ENCODE measurements at places on chromosomes 7 and 10. TPM values are rescaled to one million over a fixed set of nuclear protein-coding genes. Genes with fewer than 3 reads are reported as not detected.
A peak's percentile ranks its signal among the peaks of the same experiment; 100 is the strongest.

GRCh38 chr10:10994360-10994759 lies 23.3 kb upstream of the CELF2 start:
- no peak for DNase-seq
- H3K27ac ChIP-seq = no peak overlapping the region
- H3K36me3 ChIP-seq = no peaks in the 10 kb centered on the region
- no peaks in the 10 kb centered on the region for H3K4me1 ChIP-seq

GRCh38 chr10:74704629-74705357 lies 121.6 kb upstream of the KAT6B start:
- no peak overlapping the region for H3K27ac ChIP-seq
- DNase-seq = no peak
- no peaks in the 10 kb centered on the region for H3K27me3 ChIP-seq

DNA sequence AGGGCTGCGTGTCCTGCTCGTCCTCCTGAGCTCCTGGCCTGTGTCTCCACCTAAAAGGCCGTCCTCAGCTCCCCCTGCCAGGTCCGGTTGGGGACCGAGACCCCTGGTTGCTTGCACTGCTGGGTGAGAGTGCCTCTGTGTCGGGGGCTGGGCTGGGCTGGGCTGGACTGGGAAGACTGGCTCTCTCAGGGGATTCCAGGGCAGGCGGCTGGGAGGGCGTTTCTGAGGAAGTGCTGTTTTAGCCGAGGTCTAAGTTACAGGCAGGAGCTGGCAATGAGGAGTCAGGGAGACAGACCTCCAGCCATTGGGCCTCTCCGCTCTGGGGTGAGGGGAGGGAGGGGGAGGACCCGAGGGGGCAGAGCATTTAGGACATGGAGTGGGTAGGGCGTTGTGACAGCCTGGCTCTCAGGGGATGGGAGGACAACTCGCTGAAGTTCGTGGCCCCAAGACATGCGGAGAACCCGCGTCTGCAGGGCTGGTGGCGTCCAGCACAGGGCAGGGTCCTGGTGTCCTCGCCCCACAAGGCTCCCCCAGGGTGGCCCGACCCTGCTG lies 20.9 kb downstream of the FOXK1 start:
- no peak overlapping the region for H3K27ac ChIP-seq
- no peaks in the 10 kb centered on the region for H3K4me1 ChIP-seq
- no peak for DNase-seq
- no peak overlapping the region for H3K4me3 ChIP-seq
- H3K27me3 ChIP-seq = no peaks in the 10 kb centered on the region
- no peaks in the 10 kb centered on the region for H3K36me3 ChIP-seq

GRCh38 chr7:137298464-137298794 lies 45.1 kb downstream of the PTN start:
- no peak overlapping the region for H3K27ac ChIP-seq
- H3K4me3 ChIP-seq = no peak overlapping the region
- H3K4me1 ChIP-seq = no peaks in the 10 kb centered on the region
- H3K36me3 ChIP-seq = no peaks in the 10 kb centered on the region

DNA sequence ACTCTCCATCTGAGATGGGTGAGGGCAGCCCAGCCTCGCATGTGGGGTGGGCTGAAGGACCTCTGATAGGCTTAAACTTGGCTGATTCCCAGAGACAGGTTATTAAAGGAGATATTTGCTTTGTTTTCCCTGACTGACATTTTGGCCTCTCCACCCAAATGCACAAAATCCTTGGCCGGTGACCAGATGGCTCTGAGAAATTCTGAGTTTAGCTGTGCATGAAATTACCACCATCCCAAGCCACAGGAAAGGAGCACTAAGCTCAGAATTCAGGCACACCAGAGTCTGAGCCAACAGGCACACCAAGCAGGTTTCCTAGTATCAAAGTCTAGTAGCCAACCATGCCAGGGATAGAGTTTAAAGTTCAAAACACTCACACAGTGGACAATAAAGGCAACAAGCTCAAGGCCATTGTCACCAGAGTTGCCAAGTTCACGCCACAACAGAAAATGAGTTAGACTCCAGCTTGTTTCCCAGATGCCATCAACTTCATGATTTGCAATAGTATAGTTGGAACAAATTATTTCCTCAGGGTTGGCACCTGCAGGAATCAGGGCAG lies 387.6 kb downstream of the KCNMA1 start:
- peaks cover 3% of the 10 kb centered on the region for H3K4me1 ChIP-seq
- no peaks in the 10 kb centered on the region for H3K36me3 ChIP-seq
- no peak overlapping the region for H3K27ac ChIP-seq
- H3K27me3 ChIP-seq = no peaks in the 10 kb centered on the region
- no peak overlapping the region for H3K4me3 ChIP-seq

- H3K27ac ChIP-seq = no peak overlapping the region
- no peaks in the 10 kb centered on the region for H3K27me3 ChIP-seq
- no peaks in the 10 kb centered on the region for H3K4me1 ChIP-seq
- no peak overlapping the region for H3K4me3 ChIP-seq
Observed at GRCh38 chr7:144907577-144907976, 71.7 kb upstream of the TPK1 start.

GRCh38 chr10:95626500-95626899 lies 30.0 kb downstream of the ALDH18A1 start:
- DNase-seq = no peak
- no peak overlapping the region for H3K4me3 ChIP-seq
- peaks cover 8% of the 10 kb centered on the region for H3K36me3 ChIP-seq
- H3K27me3 ChIP-seq = no peaks in the 10 kb centered on the region
- no peaks in the 10 kb centered on the region for H3K4me1 ChIP-seq
- no peak overlapping the region for H3K27ac ChIP-seq

GRCh38 chr7:74253331-74253730 lies 868 bp downstream of the RFC2 start:
- no peaks in the 10 kb centered on the region for H3K36me3 ChIP-seq
- no peaks in the 10 kb centered on the region for H3K4me1 ChIP-seq
- H3K27me3 ChIP-seq = no peaks in the 10 kb centered on the region
- no peak overlapping the region for H3K27ac ChIP-seq
- no peak overlapping the region for H3K4me3 ChIP-seq

DNA sequence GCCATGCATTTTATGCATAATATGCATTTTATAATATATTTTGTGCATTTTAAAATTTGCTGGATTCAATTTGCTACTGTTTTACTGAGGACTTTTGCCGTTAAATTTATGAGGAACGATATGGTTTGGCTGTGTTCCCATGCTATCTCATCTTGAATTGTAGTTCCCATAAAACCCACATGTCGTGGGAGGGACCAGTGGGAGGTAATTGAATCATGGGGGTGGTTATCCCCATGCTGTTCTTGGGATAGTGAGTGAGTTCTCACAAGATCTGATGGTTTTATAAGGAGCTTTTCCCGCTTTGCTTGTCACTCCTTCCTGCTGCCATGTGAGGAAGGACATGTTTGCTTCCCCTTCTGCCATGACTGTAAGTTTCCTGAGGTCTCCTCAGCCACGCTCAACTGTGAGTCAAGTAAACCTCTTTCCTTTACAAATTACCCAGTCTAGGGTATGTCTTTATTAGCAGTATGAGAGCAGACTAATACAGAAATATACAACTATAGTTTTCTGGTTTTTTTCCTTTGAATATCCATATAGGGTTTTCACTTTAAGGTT lies 201.4 kb upstream of the SH2B2 start:
- no peak overlapping the region for H3K27ac ChIP-seq
- no peaks in the 10 kb centered on the region for H3K27me3 ChIP-seq
- peak; percentile 3 for DNase-seq
- H3K4me3 ChIP-seq = no peak overlapping the region
- H3K36me3 ChIP-seq = no peaks in the 10 kb centered on the region
- no peaks in the 10 kb centered on the region for H3K4me1 ChIP-seq

DNA sequence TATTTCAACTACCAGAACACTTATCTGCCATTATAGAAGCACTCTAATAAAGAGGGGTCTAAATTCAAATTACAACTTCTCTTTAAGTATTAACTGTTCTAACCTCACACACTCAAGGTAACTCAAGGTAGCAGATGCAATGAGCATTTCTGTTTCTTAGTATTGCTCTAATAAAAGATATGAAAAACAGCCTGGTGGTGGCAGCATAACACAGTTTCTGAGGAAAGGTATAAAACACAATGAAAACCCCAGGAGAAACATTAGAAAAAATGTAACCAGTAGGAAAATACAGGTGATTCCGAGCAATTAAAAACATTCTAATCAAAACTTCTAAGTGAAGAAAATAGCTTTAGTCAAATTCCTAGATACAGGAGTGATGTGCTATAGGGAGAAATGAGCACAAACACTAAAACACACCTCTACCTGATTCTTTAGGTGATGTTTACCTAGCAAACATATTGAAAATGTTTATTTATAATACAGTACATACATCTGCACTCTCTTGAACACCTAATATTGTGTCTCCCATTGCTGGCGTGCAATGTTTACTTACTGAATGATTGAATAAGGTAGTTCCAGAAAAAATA lies 3.5 kb downstream of the MKRN1 start:
- H3K36me3 ChIP-seq = no peaks in the 10 kb centered on the region
- no peaks in the 10 kb centered on the region for H3K27me3 ChIP-seq
- H3K4me1 ChIP-seq = no peaks in the 10 kb centered on the region
- no peak overlapping the region for H3K4me3 ChIP-seq
- no peak for DNase-seq

DNA sequence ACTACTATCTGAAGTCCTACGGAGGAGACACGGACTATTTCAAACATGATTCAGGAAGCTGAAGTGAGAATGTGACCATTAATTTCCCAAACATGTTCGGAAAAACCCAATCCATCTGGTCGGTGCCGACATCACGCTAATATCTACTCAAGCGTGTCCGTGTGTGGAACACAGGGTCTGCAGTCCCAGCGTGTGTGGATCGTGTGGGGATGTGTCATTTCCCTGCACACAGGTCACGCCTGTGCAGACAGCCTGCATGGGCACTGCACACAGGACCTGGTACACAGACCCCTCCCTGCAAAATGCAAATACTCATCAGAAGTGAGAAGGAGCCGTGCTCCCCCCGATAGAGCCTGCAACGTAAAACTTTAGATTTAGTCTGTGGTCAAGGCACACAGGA lies 57.8 kb downstream of the CARD11 start:
- H3K27me3 ChIP-seq = no peaks in the 10 kb centered on the region

DNA sequence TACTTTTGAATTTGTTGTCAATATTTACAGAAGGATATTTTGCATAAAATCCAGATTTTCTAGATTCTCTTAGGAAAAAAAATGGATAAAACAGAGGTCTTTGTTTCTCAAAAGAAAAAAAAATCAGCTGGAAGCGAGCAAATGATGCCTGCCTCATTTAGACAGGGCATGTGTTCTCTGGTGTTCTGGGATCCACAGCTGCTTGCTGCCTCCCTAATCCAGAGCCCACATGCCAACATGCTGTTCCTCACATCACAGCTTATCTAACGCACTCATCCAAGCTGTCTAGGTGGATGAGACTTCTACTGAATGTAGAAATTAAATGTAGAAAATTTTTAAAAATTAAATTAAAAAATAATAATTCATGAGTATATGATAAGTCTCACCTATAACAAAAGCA lies 630.1 kb downstream of the SORCS1 start:
- DNase-seq = no peak
- H3K36me3 ChIP-seq = no peaks in the 10 kb centered on the region
- no peaks in the 10 kb centered on the region for H3K4me1 ChIP-seq
- H3K27me3 ChIP-seq = no peaks in the 10 kb centered on the region

DNA sequence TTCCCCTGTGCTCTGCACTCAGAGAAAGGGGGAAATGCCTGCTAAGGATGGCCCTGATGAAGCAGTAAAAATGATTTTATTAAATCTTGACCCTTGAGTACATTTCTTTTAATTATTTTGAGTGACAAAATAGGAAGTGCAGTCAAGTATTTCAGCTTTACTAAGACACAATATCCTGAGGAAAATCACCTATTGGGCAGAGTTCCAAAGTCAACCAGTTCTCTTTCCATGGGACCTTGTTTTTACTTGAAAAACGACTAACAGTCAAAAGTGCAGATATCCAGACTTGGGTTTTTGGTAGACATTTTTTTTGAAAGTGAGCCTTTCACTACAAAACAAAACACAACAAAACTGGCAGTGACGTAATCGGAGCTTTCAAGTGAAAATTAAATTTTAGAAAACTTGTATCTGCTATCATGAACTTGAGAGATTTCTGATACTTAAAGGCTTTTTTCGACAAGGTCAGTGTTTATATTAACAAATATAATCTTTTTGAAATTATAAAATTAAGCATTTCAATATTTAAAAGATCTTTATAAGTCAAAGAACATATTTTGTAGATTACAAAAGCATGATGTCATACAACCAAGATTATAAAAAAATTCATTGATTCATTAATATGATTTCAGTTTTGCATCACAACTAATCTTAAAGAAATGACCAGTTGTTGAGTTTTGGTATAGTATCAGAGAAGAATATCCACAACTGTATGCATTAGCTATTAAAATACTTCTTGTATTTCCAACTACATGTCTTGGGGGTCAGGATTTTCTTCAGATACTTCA lies 513.8 kb upstream of the AKR1E2 start:
- H3K36me3 ChIP-seq = no peaks in the 10 kb centered on the region
- H3K4me3 ChIP-seq = no peak overlapping the region
- H3K4me1 ChIP-seq = no peaks in the 10 kb centered on the region
- no peak overlapping the region for H3K27ac ChIP-seq

- no peaks in the 10 kb centered on the region for H3K27me3 ChIP-seq
- no peak overlapping the region for H3K4me3 ChIP-seq
- no peak for DNase-seq
Observed at GRCh38 chr10:132979491-132980425, 37.4 kb upstream of the CFAP46 start.

GRCh38 chr10:62008196-62008595 lies 106.7 kb downstream of the ARID5B start:
- H3K36me3 ChIP-seq = no peaks in the 10 kb centered on the region
- H3K27me3 ChIP-seq = no peaks in the 10 kb centered on the region
- peaks cover 14% of the 10 kb centered on the region for H3K4me1 ChIP-seq
- H3K27ac ChIP-seq = peak overlapping the region; percentile 55

DNA sequence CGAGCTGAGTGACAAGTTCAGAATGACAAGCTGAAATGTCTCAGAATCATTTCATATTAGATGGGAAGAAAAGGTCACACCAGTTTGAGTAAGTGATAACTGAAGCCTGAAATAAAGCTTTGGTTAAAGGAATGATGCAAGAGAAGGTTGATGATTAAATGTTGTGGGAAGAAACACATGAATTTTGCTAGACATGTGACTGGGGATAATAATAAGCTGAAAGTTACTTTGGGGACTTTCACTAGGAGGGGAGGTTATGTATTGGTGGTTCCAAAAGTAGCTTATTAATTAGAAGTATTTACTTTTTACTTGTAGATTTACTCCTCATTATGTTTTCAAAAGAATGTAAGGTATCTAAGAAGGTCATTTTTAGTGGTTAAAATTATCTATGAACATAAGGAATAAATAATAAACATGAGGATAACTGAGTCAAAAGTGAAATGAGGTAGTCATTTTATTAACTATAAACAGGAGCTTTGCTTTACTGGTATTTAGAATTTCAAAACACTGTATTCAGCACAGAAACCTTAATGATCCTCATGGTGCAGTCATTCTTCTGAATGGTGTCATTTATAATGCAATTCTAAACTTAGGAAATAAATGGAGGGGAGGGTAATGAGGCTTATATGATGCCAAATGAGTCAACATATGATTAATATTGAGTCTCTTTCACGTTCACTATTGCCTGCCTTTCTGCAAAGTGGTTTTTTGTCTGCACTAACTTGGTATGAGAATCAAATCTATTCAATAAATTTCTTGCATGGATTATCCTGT lies 63.7 kb downstream of the PRKG1 start:
- H3K4me1 ChIP-seq = peaks cover 3% of the 10 kb centered on the region
- no peak overlapping the region for H3K27ac ChIP-seq
- H3K4me3 ChIP-seq = no peak overlapping the region

The NKX2-3 gene
- 0.60 TPM for total RNA-seq

The NPSR1 gene
- not detected for total RNA-seq

The LIPF gene
- total RNA-seq = not detected

The CTBP2 gene
- total RNA-seq = 85.7 TPM

The UNC5B gene
- total RNA-seq = 13.0 TPM

The INTS1 gene
- total RNA-seq = 56.4 TPM

The CRHR2 gene
- total RNA-seq = 0.23 TPM
